PC-9 (cell line): ENCODE measurements at places on chromosomes 6 and 20.
A peak's percentile ranks its signal among the peaks of the same experiment; 100 is the strongest.

DNA sequence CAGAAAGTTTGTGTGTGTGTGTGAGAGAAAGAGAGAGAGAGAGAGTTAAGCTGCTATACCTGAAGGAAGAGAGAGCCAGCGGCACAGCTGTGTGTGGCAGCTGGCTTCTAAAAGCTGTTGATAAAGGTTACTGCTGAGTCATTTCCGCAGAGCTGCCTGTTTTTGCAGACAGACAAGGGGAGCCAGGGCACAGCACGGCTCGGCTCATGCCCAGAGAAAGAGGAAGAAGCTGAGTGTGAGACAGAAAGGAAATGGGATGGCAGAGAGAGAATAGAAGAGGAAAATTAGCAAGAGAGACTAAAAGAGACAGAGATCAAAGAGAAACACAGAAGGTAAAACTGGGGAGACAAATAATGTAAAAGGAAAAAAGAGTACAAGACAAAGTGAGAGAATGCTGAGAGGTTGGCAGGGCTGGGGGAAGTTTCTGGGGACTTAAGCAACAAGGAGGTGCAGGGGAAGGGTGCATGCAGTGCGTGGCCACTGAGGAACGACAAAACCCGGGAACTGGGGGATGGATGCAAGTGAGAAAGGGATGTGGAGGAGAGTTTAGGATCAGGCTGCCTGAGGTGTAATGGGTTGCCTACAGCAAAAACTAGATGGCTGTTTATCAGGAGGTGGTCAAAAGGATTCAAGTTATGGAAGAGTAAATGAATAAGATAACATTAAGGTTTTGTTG lies 22.7 kb downstream of the HLA-A start:
- peak; percentile 76 for DNase-seq

GRCh38 chr20:25739615-25740320 lies 43.1 kb upstream of the ZNF337 start:
- DNase-seq: peak; percentile 39

- no peak for DNase-seq
Measured at GRCh38 chr6:5540370-5540769, 279.1 kb downstream of the FARS2 start.

DNA sequence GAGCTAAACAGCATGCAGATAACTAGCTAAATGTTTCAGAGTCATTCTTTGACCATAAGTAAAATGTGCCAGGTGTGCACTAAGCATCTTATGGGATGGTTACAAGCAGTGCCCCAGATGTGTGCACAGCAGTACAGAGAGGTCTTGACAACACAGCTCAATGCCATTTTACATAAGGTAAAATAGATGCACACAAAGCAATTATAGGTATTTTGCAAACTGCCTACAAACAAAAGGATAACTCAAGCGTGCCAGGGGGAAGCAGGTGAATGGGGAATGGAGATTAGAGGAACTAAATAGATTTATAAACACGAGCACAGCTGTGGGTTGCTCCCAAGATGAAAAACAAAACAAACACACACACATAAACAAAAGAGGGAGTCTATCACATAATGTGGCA lies 64.8 kb downstream of the SLC2A10 start:
- DNase-seq: no peak

DNA sequence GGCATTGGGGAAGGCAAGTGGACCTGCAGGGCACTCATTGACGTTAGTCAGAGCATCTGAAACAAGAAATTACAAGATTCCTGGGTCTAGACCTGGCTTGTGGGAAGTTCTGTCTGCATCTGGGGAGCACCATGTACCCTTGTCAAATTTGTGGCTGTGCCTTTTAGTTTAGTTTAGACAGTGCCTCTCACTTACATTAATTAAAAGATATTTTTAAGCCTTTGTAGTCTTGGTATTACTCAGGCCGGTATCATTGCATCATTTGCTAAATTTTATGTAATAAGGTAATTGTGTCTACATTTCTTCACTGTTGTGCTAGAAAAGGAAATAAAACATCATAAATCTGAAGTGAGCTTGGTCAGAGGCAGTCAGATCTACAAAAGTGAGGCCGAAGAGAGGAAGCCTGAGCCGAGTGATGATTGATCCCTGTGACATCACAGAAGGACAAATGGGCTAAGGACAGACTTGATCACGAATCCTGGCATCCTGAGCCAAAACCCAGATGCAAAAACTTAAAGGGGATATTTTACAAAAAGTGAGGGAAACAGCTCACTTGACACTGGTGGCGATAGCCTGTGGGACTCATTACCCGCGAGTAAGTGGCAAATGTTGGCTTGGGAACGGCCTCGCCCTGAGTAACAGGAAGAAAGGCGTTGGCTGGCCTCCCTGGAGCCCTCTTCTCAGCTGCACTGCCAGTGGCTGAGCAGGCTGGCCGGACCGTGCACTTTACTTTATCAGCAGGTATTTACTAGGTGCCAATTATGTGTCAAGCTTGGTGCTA lies 106.5 kb downstream of the TCP11 start:
- no peak for DNase-seq

- no peak for DNase-seq
Measured at GRCh38 chr6:7938562-7939183, 28.1 kb upstream of the TXNDC5 start.

- DNase-seq: no peak
Measured at GRCh38 chr6:11368760-11369159, 136.3 kb upstream of the NEDD9 start.

- DNase-seq: no peak
Measured at GRCh38 chr20:12386821-12387220, 469.1 kb downstream of the BTBD3 start.

GRCh38 chr20:7161690-7162089 lies 394.2 kb downstream of the BMP2 start:
- DNase-seq: no peak

DNA sequence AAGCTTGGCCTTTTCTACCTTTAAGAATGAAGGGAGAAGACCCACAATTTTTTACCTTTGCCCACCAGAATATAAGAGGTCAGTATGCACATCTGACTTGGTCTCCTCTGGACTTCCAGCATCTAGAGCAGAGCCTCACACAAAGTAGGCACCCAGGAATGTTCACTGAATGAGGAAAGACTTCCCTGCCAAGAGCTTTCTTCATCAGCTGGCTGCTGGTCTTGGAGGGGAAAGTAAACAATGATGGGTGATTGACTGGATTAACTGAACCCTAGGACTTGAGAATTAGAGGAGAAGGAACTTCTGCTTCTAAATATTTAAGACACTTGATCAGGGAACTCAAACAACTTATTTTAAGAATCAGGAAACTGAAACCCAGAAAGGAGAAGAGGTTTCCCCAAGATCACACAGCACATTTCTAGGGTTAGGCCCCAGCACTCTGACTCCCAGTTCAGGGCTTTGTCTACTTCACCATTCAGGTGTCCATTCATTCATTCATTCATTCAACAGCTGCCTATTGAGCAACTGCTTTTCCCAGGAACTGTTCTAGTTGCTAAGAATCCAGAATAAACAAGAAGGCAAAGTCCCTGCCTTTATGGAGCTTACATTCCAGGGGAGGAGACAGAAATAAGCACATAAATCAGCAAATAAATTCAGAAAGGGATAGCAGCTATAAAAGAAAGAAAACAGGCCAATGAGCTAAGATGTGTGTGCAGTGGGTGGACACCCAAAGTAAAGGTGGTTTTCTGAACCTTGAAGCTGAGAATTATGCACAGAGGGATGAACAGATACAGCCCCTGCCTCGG lies 216.9 kb upstream of the LRFN2 start:
- no peak for DNase-seq

DNA sequence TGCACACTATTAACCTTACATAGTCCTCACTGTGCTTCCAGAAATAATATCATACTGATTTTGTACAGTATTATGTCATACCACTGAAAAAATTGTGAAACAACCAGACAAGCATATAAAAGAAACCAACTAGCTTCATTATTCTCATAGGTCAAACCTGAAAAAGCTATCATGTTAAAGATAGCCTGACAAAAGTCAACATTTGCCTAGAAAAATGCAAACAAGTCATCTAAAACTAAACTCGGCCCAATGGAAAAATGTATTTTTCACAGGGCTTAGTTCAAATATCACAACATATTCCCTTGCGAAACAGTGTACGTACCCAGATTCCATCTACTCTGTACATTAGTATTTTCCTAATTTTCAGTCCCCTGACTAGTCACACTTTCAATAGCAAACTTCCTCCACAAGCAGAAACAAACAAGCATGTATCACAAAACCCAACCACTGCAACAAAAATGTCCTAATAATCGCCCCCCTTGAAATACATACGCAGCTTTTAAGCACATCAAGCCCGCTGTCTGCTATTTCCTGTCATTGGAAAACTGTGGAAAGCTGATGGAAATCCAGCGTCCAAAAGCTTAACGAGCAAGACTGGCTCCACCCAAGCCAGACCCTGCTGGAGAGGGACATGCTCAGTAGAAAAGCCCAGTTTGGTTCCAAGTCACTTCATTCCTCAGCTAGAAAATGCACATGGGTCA lies 93.1 kb downstream of the EPB41L2 start:
- no peak for DNase-seq

DNA sequence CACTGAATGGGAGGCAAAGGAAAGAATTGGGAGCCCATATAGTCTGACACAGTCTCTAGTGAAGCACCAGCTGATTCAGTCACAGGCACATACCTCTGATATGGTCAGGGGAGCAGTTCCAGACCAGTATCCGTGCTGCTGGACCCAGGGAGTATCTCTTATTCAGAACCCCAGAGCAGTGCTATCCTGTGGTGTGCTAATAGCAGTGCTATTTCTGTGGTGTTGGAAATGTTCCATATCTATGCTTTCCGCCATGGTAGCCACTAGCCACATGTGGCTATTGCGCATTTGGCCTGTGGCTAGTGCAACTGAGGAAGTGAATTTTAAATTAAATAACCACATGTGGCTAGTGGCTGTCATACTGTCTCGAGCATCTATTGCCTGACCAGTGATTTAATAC lies 11.0 kb downstream of the SCUBE3 start:
- DNase-seq: no peak

GRCh38 chr6:125717120-125717731 lies 32.2 kb upstream of the HEY2 start:
- DNase-seq: peak; percentile 33

DNA sequence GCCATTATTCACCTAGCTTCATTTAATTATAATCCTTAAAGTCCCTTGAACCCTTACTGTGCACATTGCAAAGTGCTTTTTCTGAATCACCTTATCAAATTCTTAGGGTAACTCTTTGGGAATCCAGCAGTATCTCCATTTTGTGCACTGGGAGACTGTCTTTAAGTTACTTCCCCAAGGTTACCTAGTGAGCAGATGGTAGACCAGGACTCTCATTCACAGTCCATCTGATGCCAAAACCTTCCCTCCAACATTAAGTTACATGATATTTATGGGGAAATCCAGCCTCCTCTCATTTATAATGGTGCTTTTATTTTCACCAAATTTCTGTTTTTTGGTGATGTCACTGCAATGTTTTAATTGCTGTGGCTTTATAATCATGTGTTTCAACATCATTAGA lies 75.7 kb downstream of the NCOA7 start:
- DNase-seq: no peak

DNA sequence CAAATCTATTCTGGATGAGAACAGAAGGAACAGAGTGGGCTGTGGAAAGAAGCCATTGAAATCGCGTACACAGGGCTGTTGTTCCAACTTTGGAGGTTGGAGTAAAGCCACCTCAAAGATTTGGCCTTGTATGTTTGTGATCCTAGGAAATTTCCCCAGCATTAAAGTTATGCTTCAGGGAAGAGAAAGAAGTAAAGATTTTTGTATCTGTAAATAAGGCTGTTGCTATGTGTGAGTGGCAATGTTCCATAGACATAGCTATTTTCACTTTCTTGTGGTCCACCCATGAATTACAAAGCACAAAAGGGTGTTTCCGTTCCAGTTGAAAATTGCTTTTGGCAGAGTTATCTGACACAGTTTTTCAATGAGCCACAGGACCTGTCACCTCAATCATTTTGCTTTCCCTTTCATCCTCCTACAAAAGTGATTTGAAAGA lies 321.3 kb downstream of the TFAP2B start:
- no peak for DNase-seq

DNA sequence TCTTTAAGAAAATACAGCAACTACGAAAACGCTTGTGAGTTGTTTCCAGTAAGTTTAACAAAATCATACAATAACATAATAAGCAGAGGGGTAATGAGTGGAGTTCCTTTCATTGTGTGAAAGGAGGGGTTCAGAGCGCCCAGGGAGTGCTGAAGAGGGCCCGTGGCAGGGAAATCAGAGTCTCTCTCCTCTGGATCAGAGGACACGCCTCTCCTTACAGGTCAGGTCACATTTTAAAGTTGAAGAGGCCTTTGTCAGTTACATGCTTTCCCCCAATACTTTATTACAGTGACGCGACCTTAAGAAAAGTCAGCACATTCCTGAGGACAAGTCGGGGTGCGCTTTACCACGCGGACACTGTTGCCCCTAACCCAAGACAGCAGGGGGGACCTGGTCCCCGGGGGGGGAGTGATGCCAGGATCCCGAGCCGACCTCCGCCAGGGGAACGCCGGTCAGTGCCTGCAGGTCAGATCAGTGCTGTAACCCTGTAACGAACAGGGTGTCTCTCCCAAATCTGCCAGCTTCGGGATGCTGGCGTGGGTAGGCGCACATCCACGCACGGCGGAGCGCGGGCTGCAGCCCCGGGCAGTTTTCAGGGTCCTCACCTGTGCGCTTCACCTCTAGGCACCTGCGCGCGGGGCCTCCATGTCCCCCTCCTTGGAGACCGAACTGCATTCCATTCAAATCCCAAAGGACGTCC lies 848 bp downstream of the DACT2 start:
- DNase-seq: no peak

- DNase-seq: no peak
Measured at GRCh38 chr6:143586557-143586956, 75.0 kb upstream of the FUCA2 start.

GRCh38 chr6:24492475-24492874 lies 2.3 kb upstream of the ALDH5A1 start:
- DNase-seq: no peak

GRCh38 chr6:24504649-24505586 lies 10.1 kb downstream of the ALDH5A1 start:
- DNase-seq: peak; percentile 84

DNA sequence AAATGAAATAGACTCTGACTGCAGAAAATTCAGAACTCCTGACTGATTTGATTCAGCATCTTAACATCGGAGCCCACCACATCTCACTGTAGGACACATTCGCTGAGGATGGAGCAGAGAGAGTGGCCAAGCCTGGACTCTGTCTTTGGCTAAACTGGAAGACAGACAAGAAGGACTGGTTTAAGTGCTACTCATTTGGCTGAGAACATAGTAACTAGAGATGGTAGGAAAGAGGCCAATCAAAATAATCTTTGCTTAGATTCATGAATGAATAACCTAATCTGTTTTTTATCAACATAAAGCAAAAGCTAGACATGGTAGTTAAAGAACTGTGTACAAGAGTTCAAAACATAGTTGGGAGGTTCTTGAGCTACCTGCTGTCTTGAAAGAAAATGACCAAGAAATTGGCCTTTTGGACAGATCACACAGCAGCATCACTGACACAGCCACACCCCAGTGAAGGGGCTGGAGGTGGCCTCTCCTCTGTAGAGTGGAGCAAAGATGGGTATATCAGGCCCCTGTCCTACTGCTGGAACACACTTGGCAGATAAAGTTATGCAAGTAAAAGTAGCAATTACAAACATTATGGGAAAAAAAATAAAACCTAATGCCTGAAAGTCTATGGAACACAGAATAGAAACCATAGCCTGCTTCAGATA lies 87.1 kb upstream of the NT5E start:
- DNase-seq: peak; percentile 1

- DNase-seq: peak; percentile 97
Measured at GRCh38 chr6:31007694-31008093, 2.6 kb upstream of the MUC22 start.
